ENCODE measurements at places on chromosomes 2 and 18.
A peak's percentile ranks its signal among the peaks of the same experiment; 100 is the strongest.

- no peak for DNase-seq
Measured at GRCh38 chr2:241242306-241242705, 53.8 kb downstream of the ANO7 start.

GRCh38 chr2:43133708-43134570 lies 92.5 kb downstream of the ZFP36L2 start:
- peak; percentile 74 for DNase-seq

DNA sequence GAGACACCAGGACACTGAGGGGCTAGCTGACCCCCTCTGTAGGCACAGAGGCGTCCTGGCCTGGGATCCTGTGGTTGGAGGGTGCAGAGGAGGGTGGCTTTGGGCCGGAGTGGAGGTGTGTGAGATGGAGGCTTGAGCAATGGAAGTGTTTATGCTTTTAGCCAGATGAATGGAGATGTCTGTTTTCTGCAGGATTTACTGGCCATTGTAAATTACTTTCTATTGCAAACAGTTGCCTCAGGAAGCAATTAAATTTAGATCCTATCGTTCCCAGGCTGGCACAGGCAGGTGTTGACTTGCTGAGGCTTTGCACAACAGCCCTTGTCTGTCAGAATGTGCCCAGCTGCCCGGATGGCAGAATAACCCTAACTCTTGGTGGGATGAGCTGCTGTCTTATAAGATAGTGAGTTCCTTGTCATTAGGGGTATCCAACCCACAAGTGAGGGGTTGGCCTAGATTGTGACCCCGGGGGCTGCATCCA lies 1.8 kb upstream of the ARID5A start:
- DNase-seq: no peak

DNA sequence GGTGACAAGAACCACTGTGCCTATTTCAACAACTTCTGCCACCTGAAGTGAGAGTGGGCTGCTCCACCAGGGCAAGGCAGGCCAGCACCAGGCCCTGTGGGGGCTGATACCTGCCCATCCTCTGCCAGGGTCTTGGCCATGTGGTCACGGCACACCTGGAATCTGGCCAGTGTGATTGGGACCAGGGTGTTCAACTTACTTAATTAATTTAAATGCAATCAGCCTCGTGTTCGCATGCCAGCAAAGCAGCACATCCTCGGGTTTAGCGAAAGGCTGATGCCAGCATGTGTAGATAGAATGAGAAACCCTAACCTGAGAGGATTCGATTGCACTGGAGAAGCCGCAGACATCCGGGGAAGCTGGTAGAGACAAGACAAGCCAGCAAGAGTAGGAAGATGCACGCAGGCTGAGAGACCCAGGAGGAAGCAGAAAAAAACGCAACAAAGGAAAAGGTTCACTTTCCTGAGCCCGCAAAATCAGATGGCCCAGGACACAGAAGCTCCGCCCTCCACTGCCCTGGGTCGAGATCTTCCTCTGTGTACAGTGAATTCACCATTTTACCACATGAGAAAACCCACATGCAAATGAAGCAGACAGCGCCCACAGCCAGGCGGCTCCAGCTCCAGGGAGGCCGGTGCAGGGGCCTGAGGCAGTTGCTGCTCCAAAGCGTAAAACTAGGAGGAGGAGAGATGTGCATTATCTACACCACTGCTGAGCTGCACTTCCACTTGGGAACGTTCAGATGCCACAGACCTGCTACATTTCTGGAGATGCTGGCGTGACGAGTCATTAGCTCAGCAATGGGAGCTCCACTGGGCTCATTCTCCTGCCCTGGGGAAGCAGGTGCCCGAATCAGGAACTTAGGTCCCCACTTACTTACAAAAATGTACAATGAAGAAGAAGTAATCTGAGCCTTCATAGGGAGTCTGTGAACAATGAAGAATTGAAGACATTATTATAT lies 92.1 kb downstream of the TMEM18 start:
- DNase-seq: peak; percentile 25

DNA sequence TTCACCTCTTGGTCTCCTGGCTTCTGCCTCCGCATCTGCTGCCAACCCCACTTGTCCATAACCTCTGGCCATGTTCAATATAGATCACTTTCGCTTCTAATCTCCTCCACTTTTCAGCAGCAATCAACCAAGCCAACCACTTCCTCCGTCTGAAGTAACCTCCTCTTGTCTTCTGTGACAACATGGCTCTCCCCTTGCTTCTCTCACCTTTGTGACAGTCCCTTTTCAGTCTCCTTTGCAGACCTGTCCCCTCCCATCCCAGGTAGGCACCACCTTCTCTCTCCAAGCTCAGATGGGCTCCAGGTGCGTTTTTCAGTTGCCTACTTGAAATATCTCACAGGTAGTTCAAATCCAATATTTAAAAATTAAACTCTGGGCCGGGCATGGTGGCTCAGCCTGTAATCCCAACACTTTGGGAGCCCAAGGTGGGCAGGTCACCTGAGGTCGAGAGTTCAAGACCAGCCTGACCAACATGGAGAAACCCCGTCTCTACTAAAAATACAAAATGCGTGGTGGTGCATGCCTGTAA lies 4.7 kb upstream of the PSD4 start:
- DNase-seq: no peak

GRCh38 chr2:28522481-28522880 lies 26.6 kb downstream of the PLB1 start:
- no peak for DNase-seq

DNA sequence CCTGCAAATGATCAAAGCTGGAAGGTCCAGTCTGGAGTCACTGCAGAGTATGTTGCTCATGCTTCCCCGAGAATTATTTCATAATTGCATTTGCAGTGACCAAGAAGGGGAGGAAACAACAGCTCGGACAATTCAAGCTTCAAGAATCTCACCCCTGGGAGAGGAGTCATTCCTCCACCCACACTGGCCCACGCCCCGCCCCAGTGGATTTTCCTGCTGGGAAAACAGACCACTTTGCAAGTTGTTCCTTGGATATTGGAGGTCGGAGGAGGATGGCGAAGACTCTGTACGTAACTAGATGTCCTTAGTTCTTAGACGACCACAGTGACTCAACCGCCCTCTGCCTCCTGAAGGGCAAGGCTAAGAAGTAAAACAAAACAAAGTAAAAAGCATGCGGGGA lies 159.4 kb downstream of the TPO start:
- DNase-seq: no peak

All from MM.1S (cell line).